ENCODE measurements at places on chromosomes 16 and 17.

GRCh38 chr17:44981221-44981968, 13.3 kb upstream of the C1QL1 start:
- no peak for DNase-seq

DNA sequence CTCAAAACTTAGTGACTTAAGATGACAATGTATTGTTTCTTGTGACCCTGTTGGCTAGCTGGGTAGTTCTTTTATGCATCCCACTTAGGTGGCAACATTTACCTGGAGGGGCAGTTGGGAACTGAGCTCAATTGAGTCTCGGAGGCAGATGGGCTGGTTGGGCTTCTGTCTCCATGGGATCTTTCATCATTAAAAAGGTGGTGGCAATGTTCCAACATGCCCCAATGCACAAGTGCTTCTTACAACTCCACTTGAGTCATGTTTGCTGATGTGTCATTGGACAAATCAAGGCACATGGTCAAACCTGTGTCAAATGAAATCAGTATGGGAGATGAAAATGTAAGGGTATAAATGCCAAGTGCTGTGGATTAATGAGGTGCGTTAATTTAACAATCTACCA, 11.7 kb upstream of the HS3ST3B1 start:
- DNase-seq = no peak

DNA sequence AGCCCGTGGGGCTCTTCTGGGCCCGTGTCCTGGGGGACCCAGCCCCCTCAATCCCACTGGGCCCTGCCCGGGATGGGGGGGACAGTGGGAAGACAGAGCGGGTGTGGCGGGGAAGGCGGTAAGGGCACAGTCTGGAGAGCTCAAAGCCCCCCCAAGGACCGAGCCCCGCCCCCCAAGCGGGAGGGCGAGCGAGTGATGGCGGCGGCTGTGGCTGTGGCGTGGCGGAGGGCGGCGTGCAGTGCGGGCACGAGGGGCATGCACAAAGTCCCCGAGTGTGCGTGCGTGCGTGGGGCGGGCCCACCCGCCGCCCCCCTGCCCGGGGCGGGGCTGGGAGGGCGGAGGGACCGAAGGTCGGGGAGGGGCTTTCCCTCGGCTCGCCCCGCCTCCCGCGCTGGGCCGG, 3.6 kb upstream of the WDR24 start:
- no peak for DNase-seq

DNA sequence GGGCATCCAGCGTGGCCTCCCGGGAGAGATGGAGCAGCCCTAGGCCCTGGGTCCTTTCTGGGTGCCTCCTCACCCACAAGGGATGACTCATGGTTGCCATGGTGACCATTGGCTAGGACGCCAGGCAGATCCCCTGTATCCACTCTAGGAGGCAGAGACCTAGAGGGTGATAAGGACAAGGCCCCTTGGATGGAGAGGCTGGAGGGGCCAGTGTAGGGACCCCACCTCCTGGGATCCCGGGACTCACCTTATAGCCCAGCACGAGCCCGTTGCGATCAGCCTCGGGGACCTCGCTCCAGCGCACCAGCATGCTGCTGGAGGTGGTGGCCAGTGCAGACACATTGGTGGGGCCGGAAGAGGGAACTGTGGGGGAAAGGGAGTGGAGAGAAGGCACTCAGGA, 82.2 kb upstream of the CDC42EP4 start:
- no peak for DNase-seq

DNA sequence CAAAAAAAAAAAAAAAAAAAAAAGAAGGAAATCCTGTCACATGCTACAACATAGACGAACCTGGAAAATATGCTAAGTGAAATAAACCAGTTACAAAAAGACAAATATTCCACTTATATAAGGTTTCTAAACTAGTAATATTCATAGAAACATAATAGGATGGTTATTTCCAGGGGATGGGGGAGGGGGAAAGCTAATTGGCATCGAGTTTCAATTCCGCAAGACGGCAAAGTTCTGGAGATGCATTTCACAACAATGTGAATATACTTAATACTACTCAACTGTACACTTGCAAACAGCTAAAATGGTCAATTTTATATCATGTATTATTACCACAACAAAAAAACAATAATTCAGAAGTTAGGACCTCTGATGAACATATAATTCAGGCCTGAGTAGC, 37.9 kb upstream of the ABCA9 start:
- no peak for DNase-seq

DNA sequence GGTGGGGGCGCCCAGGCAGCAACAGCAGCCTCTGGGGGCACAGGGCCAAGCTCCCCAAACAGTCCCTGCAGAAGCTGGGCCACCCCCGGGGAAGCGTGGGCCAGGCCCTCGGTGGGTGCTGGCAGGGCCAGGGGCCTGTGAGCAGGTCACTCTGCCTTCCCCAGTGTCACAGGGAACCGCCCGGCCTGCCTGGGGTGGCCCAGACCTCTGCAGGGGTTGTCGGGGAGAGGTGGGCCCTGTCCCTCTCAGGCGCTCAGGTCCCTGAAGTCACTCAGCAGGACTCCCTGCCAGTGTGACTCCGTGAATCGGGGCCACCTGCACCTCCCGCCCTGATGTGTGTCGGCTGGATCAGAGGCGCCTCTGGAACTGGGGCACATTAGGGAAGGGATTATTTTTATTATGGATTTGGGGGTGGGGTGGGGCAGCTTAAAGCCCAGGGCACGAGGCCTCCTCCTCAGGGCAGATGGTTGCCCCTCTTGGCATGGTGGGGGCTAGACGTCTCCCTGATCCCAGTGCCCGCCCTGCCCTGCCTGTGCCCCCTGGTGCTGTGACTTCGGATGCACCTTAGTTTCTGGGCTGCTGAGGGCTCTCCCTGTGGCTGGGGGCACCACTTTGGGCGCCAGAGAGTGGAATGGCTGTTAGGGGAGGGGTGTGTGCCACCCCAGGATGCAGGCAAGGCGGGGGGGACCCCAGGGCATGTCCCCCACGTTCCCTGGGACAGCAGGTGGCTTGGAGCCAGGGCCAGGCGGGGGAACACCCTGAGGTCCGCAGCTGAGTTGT, 1.2 kb upstream of the GNG13 start:
- DNase-seq = no peak

GRCh38 chr16:2163211-2163881, 7.8 kb downstream of the TRAF7 start:
- DNase-seq = no peak

DNA sequence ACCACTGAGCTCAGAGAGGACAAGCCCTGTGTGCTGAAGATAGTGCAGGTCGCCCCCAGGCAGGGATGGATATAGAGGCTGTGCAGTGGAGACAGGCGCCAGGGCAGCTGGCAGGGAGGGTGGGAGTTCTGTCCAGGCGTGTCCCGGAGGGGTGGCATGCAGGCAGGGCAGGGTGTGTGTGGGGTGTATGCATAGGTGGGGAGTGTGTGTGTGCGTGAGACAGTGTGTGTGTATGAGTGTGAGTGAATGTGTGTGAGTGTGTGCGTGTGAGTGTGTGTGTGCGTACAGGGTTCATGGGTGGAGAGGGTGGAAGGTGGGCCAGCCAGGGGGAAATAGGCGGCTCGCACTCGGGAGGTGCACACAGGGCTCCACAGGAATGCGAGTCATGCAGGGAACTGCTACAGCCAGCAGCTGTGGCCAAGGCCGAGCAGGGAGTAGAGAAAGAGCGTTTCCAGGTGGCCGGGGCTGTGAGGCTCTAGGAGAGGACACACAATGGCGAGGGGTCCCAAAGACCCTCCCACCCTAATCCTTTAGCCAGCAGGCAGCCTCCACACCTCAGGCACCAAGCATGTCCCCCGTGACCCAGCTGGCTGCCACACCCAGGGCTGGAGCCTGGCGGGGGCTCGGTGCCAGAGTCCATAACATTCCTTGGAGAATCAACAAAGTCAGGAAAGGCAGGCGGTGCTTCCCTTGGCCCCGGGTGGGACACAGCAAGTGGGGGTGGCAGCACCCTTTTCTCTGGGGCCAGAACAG, 4.6 kb downstream of the PLCD3 start:
- DNase-seq = no peak

DNA sequence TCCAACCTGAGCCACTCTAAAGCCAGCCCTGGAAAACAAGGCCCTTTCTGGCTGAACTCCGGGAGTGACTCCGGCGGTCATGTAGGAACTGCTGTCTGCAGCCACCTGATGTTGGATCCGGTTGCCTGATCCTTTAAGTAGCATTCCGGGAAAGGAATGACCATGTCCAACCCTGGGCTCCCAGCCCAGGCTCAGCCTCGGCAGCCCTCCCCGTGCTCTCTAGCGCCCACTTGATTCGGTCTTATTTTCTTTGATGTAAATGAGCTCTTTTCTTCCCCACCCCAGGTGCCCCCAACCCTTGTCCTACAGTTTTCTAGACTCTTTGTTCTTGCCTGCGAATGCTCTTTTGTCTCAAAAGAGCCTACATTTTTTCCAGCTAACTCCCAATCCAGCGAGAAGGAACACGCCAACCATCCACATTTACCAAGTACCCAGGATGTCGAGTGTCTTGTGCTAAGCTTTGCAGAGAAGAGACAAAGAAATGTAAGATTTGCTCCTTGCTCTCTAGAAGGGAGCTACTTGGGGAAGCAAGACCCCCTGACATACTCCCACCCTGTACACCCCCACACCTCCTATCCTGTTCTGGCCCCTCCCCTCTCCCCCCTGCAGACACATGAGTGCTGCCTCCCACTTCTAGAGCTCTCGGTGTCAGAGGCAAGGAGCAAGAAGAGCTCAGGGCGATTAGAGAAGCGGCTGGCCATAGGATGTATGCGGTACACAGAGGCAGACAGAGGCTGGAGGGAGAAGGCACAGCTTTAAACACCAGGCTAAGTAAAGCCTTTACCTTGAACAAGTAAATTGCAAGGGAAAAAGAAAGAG, 53.8 kb downstream of the COG7 start:
- DNase-seq = no peak

DNA sequence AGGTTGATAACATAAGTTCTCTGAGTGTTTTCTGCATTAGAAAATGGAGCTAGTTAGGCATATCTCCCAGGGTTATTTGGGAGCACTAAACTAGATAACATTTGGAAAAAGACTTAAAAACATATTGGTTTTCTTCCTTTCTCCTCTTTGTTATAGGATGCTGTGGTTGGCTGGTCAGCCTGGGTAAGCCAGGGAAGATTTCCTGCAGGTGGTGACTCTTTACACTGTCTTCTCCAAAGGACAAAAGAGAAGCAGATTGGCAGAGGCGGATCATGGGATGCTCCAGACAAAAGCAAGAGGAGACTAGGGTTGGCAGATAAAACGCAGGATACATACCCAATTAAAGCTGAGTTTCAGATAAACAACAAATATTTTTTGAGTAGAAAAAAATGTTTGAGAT, 6.2 kb upstream of the CRYBA1 start:
- DNase-seq = no peak

DNA sequence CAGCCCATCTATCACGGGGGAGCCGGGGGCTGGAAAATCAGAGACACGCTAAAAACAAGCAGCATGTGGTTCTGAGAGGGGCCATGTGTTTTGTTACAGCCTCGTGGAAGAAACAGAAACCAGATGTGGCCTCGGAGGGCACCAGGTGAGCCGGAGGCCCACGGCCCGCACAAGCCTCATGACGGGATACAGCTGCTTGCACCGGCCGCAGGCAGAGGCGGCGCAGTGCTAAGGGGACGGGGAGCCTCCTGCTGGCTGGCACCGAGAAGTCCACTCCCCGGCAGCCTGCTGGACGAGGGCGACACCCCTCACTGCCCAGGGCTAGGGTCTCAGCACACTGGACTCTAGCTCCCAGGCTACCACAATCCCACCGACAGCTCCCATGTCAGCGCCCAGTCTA, 19.2 kb downstream of the NDUFAF8 start:
- DNase-seq = no peak

DNA sequence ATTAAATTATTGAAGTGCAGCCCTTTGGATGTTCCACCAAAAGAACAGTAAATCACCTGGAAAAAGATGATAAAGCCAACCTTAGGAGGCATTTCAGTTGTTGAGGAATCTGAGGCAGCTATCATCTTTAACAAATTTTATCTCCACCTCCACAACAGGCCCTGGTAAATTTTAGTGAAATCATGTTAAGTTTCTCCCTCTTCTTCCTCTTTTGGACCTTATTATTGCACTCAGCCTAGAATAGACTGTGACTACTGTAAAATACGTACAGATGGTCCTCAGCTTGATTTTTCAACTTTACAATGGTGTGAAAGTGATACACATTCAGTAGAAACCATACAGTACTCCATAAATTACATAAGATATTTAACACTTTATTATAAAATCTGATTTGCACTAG, 90.3 kb downstream of the USP32 start:
- DNase-seq = no peak

DNA sequence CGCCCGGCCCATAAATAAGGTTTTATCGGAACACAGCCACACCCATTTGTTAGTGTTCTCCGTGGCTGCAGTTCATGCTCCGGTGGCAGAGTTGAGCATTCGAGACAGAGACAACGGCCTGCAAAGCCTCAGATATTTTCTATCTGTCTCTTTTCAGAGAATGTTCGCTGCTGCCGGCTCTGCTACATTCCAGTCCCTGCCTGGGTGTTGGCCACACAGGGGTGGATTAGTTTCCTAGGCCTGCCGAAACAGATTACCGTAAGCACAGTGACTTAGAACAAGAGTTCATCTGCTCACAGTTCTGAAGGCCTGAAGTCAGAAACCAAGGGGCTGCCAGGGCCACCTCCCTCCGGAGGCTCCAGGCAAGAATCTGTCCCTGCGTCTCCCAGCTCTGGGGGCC, 19.1 kb upstream of the GSG1L start:
- no peak for DNase-seq

DNA sequence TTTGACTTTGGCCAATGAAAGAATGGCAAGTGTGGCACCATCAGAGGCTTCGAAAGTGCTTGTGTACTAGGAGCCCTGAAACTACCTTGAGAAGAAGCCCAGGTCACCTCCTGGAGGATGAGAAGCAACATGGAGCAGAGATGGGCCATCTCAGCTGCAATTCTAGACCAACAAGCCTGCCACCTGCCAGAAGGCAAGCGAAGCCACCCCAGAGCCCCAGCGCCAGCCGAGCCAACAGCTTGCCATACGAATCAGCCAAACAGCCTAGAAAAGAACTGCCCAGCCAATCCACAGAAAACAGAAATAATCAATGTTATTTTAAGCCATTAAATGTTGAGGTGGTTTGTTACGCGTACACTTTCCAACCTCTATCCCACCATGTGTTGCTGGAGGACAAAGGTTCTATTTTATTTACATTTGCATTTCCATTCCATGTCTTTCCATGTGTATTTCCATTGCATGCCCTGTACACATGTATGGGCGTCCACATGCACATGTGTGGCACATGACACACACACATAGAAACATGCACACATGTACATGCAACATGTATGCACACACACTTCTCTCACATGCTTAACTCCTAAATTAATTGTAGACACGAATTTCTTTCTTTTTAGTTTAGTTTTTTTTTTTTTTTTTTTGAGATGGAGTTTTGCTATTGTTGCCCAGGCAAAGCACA, 144.3 kb upstream of the TNRC6C start:
- DNase-seq = no peak

DNA sequence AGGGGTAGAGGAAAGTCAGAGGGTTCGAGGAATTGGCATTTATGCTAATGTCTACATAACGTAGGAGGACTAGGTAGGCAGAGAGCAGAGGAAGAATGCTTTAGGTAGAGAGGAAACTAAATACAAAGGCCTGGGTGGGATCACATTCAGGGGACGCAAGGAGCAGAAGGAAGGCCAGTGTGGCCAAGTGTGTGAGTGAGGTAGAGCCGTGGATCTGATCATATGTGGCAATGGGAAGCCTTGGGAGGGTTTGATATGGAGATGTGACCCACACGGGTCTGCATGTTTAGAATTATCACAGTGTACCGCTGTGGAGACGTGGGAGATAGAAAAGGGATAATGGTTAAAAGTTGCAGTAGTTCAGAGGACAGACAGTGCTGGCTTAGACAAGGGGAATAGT, 43.1 kb downstream of the HLF start:
- DNase-seq = no peak

GRCh38 chr17:56718515-56718914, 115.2 kb downstream of the C17orf67 start:
- no peak for DNase-seq
